ENCODE measurements at places on chromosomes 6 and 20. TPM values are rescaled to one million over a fixed set of nuclear protein-coding genes. Genes with fewer than 3 reads are reported as not detected.

The CTCFL gene
- 0.90 TPM for total RNA-seq

DNA sequence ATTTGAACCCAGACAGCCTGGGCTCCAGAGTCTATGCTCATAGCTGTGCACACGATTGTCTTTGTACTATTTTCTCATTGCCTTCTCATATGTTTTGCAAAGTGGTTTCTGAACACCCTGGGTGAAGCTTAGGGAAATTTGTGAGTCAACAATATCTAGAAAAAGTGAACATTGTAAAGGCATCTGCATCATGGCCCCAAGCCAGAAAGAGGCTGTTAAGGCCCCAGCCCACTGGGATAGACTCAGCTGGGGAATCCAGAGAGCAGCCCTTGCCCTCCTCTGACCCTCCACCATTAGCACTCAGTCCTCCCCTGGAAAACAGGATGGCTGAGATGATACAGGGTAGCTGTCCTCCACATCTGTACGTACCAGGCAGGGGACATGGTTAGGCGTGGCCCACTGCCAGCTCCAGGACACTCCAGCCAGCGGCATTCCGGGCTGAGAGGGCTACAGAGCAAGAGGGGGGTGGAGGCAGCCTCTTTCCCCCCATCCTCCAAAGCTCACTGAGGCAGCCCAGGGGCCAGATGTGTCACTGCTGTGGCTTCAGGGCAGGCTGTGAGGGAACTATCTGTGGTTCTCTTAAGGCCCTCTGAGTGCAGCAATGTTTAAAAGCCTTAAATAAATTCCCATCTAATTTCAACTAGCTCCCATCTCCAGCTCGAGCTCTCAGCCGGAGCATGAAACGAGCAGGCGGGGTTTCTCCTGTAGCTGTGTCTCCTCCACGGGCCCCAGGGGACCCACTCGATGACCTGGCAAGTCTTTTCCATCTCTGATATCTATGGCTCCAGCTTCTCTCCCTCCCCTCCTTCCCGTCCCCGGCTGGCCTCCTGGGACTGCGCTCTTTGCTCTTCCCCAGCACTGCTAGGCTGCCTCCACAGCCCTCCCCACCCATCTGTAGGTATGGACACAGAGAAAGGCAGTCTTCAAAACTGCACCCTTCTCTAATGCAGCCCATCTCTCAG is 209.4 kb upstream of the LRFN2 start:
- H3K27ac ChIP-seq, result no peak overlapping the region
- H3K4me1 ChIP-seq, result peaks cover 3% of the 10 kb centered on the region
- H3K4me3 ChIP-seq, result no peak overlapping the region
- no peaks in the 10 kb centered on the region for H3K27me3 ChIP-seq

The RPL7L1 gene
- total RNA-seq, result 130 TPM

GRCh38 chr6:147999001-147999540 is 343.6 kb upstream of the SASH1 start:
- no peak for DNase-seq
- H3K4me1 ChIP-seq, result no peaks in the 10 kb centered on the region
- no peaks in the 10 kb centered on the region for H3K27me3 ChIP-seq
- H3K4me3 ChIP-seq, result no peak overlapping the region

The TCF15 gene
- total RNA-seq, result 2.0 TPM

GRCh38 chr20:43383026-43383795 is 74.5 kb upstream of the SRSF6 start:
- no peaks in the 10 kb centered on the region for H3K4me1 ChIP-seq
- no peak overlapping the region for H3K27ac ChIP-seq
- H3K4me3 ChIP-seq, result no peak overlapping the region
- no peaks in the 10 kb centered on the region for H3K36me3 ChIP-seq
- no peaks in the 10 kb centered on the region for H3K27me3 ChIP-seq

DNA sequence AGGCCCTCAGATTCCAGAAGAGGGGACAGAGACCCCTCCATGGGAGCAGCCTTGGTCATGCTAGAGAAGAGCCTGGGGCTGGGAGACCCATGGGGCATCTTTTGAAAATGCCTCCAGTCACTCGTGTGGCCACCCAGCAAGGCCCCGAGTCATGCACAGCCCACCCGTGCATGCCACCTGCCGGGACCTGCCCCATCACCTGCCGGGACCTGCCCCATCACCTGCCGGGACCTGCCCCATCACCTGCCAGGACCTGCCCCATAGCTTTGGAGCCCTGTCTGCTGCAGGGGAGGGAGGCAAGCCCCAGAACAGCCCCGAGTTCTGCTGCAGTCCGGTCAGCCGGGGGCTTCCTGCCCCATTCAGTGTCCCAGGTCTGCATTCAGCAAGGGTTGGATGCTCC is 37.5 kb upstream of the SLCO4A1 start:
- H3K27ac ChIP-seq, result no peak overlapping the region
- no peaks in the 10 kb centered on the region for H3K36me3 ChIP-seq
- no peak overlapping the region for H3K4me3 ChIP-seq
- DNase-seq, result no peak

DNA sequence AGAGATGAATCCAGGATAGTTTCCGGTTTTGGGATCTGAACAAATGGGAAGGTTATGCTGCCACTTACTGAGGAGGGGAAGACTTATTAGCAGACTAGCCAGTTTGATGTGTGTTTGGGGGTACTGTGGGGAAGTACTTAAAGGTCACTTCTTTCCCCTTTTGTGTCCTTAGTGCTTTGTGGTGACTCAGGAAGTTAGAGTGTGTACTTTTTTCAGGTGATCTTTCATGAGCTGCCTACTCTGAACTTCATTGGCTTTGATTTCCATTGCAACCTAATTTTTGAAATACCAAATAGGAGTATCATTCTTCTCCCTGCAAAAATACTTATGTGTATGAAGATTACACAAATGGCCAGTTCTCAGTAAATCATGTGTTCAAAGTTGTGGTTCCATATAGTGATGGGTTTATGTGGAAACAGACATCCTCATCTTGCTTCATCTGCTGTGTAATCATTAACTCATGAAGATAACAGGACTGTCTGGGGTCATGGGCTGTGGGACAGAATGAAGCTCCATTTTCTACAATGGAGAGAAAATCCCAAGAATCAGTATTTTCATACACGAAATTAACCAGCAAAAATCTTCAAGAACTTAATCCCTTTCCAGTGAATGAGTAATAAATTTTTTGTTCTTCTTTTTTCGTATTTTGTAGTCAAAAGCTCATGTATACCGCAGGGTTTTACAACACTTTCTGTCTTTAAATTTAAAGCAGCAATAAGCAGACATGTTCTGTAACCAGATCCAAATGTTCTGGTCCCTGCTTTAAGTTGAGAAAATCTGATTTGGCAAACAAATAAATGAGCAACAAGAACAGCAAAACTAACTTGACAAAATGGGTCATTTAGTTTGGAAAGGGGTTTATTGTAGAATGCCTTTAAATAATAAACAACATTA is 272.2 kb upstream of the FLRT3 start:
- H3K4me3 ChIP-seq, result no peak overlapping the region
- no peak overlapping the region for H3K27ac ChIP-seq
- H3K4me1 ChIP-seq, result no peaks in the 10 kb centered on the region
- H3K27me3 ChIP-seq, result no peaks in the 10 kb centered on the region
- no peak for DNase-seq

DNA sequence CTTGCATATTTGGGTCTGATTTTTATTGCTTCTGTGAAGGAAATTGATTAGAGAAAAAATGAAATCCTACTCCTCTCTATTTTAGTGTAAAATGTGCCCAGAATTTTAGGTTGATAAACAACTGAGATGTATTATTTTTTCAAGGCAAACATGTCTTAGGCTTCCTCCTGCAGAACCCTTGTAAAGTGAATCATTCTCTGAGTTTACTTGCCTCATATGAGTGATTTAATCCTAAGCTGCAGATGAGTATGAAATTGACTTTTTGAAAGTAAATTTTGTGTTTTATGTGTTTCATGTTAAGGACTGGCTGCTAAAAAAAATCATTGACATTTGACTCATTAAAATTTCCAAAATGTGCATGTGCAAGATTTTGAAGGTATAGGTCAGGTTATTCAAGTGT is 138.5 kb upstream of the PHACTR1 start:
- DNase-seq, result no peak
- H3K36me3 ChIP-seq, result no peaks in the 10 kb centered on the region
- H3K27ac ChIP-seq, result no peak overlapping the region
- H3K4me3 ChIP-seq, result no peak overlapping the region
- H3K27me3 ChIP-seq, result no peaks in the 10 kb centered on the region

GRCh38 chr6:134323698-134324097 is 5.8 kb upstream of the SGK1 start:
- H3K36me3 ChIP-seq, result no peaks in the 10 kb centered on the region
- no peak overlapping the region for H3K4me3 ChIP-seq
- H3K4me1 ChIP-seq, result no peaks in the 10 kb centered on the region
- DNase-seq, result no peak
- no peaks in the 10 kb centered on the region for H3K27me3 ChIP-seq
- no peak overlapping the region for H3K27ac ChIP-seq

The OTOR gene
- not detected for total RNA-seq

DNA sequence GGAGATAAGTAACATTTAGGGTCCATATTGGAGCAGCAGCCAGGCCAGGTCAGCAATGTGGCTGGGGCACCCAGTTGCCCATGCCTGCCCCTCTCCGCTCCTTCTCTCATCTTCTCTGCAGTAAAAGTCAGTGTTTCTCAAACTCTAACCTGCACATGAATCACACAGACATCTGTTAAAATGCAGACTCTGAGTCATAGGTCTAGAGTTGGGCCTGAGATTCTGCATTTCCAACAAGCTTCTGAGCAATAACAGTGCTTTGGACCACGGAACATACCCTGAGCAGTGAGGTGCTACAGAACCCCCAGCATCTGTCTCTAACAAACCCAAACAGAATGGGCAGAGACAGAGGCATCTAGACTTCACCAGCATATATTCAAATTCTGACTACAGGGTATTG is 10.1 kb downstream of the PHF10 start:
- no peak overlapping the region for H3K27ac ChIP-seq
- H3K4me1 ChIP-seq, result no peaks in the 10 kb centered on the region

The CST4 gene
- not detected for total RNA-seq

The RIPK1 gene
- 24.6 TPM for total RNA-seq

The GPX6 gene
- not detected for total RNA-seq

DNA sequence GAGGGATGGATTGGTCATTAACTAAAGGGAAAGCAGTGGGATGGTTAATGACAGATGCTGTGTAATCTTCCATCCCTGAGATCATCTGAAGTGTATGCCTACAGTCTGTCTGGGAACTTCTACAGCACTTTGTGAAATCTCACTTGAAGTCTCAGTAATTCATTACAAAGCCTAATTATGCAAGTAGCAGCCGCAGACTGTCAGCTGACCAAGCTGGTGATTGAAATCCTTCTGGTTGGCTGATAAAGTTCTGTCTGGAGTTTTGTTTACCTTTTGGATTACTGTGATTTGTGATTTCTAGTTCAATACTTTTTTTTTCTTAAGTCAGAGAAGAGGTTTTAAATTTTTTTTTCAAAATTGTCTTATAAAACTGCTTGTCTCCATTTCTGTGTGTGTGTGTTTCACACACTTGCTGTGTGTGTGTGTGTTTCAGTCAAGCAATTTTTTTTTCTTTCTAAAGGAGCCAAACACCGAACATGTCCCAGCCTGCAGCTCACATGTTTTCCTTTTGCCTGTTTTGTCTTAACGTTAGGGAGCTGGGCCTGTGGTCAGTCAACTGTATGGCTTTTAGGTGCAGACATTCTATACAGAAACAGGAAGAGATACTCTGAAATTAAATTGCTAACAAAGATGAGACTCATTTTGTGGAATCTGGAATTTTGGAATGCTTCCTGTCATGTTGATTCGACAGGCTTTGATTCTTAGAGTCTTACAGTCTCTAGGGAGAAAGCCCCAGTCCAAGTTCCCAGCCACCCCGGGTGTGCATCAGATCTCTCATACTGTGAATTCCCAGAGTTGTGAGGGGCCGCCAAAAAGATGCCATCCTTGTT is 28.5 kb upstream of the ADGRF4 start:
- H3K4me1 ChIP-seq, result 0 out of 2 replicates have a peak, but pooled peaks cover 2% of the 10 kb centered on the region
- no peak overlapping the region for H3K27ac ChIP-seq
- no peak for DNase-seq
- no peaks in the 10 kb centered on the region for H3K36me3 ChIP-seq
- H3K27me3 ChIP-seq, result no peaks in the 10 kb centered on the region
- no peak overlapping the region for H3K4me3 ChIP-seq

- no peaks in the 10 kb centered on the region for H3K27me3 ChIP-seq
- H3K4me1 ChIP-seq, result no peaks in the 10 kb centered on the region
- H3K27ac ChIP-seq, result no peak within 1 kb of the TSS
- H3K4me3 ChIP-seq, result peak within 1 kb of the TSS; percentile 77
- peak; percentile 72 for DNase-seq
- H3K36me3 ChIP-seq, result peaks cover 5% of the 10 kb centered on the region
Observed at GRCh38 chr20:38601216-38602184, at the start of gene ARHGAP40. TSS of gene ARHGAP40 (plus strand) at chr20:38601809.

The NNAT gene
- total RNA-seq, result 43.1 TPM

The C6orf132 gene
- total RNA-seq, result 45.1 TPM

The GPLD1 gene
- total RNA-seq, result 7.5 TPM

The FITM2 gene
- 1.7 TPM for total RNA-seq

GRCh38 chr20:8408587-8409307 is 276.7 kb downstream of the PLCB1 start:
- H3K4me1 ChIP-seq, result no peaks in the 10 kb centered on the region
- no peak overlapping the region for H3K4me3 ChIP-seq
- no peak for DNase-seq
- no peaks in the 10 kb centered on the region for H3K27me3 ChIP-seq
- H3K36me3 ChIP-seq, result no peaks in the 10 kb centered on the region

The ZNF334 gene
- 17.2 TPM for total RNA-seq

The KAT14 gene
- total RNA-seq, result 21.5 TPM

DNA sequence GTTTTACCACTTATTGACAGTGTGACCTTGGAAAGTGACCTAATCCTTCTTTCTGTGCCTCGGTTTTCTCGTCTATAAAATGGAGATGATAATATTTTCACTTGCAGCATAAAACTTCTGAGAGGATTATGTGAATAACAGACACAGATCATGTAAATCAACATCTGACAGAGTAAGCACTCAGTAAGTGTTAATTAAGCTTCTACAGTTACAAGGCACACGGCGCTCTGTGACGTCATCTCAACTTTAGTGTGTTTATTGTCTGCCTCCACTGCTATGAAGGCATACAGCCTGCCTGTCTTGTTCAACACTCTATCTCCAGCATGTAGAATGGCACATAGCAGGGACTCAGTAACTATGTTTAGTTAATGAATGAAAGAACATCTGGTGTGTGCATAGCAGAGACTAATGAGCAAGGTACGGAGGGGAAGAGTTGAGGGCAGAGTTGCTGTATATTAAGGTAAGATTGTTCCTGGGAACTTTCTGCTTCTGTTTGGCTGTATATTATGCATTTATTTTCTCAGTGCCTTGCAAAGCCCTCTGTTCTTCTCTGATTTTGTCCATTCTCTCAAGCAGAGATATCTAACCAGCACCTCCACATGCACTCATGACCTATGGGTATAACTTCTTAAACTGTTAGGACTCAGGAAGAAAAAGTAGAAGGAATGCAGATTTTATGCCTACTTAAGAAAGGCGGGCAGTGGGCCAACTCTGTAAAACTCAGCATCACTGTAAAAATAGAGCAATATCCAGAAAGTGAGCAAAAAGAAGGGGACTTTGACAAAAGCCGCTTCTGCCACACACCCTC is 66.4 kb upstream of the STMND1 start:
- H3K36me3 ChIP-seq, result no peaks in the 10 kb centered on the region
- H3K27me3 ChIP-seq, result no peaks in the 10 kb centered on the region
- no peak overlapping the region for H3K4me3 ChIP-seq
- DNase-seq, result no peak

The C20orf204 gene
- 1.3 TPM for total RNA-seq

GRCh38 chr6:43767553-43768505 is 2.2 kb upstream of the VEGFA start:
- no peak for DNase-seq
- H3K4me3 ChIP-seq, result no peak overlapping the region
- no peak overlapping the region for H3K27ac ChIP-seq
- no peaks in the 10 kb centered on the region for H3K27me3 ChIP-seq

All from H9 (cell line).